Ascending aorta (tissue), 2 donors: ENCODE measurements at places on chromosomes 7 and 10. TPM values are rescaled to one million over a fixed set of nuclear protein-coding genes. Genes with fewer than 3 reads are reported as not detected.

DNA sequence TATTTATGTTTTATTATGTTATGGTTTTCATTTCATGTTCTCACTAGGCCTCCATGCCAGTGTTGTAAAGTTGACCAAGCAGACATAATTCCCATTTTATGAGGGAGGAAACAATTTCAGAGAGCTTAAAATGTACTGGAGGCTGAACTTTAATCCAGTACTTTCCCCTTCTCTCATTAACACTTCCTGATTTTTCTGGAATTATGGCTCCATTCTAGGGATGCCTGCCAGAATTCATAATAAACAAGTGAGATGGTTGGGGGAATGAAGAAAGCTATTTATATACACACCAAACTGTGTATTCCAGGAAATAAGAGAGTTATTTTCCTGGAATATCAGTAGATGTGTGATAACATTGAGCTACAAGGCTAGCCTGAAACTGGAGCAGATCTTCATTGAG, 6.9 kb downstream of the TMEM236 start:
- no peak overlapping the region for H3K27ac ChIP-seq
- DNase-seq, result no peak
- no peaks in the 10 kb centered on the region for H3K27me3 ChIP-seq
- H3K4me1 ChIP-seq, result no peaks in the 10 kb centered on the region
- H3K4me3 ChIP-seq, result no peak overlapping the region

- H3K27me3 ChIP-seq, result no peaks in the 10 kb centered on the region
- no peak overlapping the region for H3K27ac ChIP-seq
- no peak for DNase-seq
- no peak overlapping the region for H3K4me3 ChIP-seq
Measured at GRCh38 chr10:114024876-114025610, 18.6 kb upstream of the ADRB1 start.

DNA sequence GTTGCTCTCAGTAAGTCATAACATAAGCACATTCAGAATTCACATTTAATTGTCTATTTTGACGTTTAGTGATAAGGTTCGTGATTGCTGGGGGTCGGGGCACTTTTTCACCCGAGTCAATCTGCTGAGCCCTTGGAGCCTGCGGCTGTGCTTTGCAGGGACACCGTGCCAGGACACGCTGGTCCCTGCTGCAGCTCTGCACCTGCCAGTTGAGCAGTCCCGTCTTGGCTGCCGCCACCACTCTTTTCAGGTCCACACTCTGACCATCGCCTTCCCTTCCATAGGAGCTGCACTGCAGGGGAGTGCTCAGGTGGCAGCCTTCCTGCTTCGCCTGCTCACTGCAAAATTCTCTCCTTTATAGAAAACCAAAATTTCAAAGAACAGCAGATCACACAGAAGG, 36.4 kb downstream of the CUL1 start:
- H3K36me3 ChIP-seq, result peaks cover 48% of the 10 kb centered on the region
- no peaks in the 10 kb centered on the region for H3K27me3 ChIP-seq
- no peak overlapping the region for H3K4me3 ChIP-seq
- no peak for DNase-seq
- peaks cover under 1% of the 10 kb centered on the region for H3K4me1 ChIP-seq

DNA sequence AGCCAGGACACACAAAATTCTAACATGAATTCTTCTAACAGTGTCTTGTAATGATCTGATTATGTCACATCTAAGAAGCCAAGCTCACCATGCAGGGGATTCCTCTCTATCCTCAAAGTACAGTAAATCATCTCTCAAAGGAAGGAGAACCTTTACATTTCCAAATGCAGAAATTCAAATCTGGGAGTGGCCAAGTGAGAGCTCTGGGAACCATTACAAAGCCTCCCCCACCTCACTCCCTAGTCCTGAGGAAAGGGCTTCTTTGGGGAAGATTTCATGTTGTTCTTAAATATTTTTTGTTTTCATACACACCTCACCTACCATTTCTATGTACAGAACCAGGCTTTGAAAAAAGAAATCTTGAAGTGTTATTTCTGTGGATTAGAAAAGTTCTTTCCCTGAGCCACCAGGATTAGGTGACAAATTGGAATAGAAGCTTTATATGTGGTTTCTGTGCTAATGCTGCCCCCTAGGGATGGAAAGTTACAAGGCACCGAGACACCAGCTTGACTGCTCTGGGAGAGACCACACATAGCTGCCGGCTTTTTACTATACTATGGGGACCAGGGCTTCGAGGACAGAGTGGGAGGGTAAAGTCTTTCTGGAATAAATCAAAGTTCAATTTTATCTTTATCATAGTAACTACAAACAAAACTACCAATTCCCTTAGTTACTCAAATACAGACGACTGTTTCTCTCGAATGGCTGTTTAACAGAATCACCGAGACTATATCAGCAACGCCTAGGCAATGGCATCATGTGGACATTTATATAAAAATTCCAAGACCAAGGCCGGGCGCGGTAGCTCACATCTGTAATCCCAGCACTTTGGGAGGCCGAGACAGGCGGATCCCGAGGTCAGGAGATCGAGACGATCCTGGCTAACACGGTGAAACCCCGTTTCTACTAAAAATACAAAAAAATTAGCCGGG, 116.1 kb downstream of the RNF216 start:
- peaks cover 24% of the 10 kb centered on the region for H3K36me3 ChIP-seq
- peak; percentile 88 for DNase-seq
- no peak overlapping the region for H3K4me3 ChIP-seq
- H3K4me1 ChIP-seq, result peaks cover 2% of the 10 kb centered on the region

- no peak overlapping the region for H3K27ac ChIP-seq
- no peaks in the 10 kb centered on the region for H3K36me3 ChIP-seq
- no peak overlapping the region for H3K4me3 ChIP-seq
Measured at GRCh38 chr7:44530990-44531389, 10.1 kb downstream of the NPC1L1 start.

DNA sequence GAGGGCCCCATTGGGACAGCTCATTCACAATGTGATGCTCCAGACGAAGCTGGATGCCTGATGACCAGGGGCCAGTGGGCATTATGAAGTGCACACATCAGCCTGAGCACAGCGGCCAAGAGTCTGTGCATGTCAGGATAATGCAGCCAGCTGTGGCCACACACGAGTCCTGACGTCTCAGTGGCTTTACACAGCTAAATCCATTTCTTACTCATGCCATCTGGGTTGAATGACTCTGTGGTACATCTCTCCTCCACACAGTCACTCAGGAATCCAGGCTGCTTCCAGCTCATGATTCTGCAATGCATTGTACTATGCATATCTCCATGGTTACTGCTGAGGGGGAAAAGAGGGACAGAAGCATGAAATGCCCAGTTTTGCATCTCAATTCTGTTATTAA, 123.6 kb downstream of the PRLHR start:
- no peak overlapping the region for H3K4me3 ChIP-seq
- H3K36me3 ChIP-seq, result no peaks in the 10 kb centered on the region
- no peaks in the 10 kb centered on the region for H3K27me3 ChIP-seq

The CPA4 gene
- total RNA-seq, result not detected

The SPAG6 gene
- not detected for total RNA-seq

The CFAP69 gene
- total RNA-seq, result 0.85 TPM
